T-helper 17 cell (primary cell): ENCODE measurements at places on chromosomes 5 and 9.

- no peak for DNase-seq
These were observed 29.8 kb downstream of the NCS1 start for GRCh38 chr9:130201974-130202373.

GRCh38 chr5:1726956-1727355, 72.7 kb downstream of the MRPL36 start:
- no peak for DNase-seq

DNA sequence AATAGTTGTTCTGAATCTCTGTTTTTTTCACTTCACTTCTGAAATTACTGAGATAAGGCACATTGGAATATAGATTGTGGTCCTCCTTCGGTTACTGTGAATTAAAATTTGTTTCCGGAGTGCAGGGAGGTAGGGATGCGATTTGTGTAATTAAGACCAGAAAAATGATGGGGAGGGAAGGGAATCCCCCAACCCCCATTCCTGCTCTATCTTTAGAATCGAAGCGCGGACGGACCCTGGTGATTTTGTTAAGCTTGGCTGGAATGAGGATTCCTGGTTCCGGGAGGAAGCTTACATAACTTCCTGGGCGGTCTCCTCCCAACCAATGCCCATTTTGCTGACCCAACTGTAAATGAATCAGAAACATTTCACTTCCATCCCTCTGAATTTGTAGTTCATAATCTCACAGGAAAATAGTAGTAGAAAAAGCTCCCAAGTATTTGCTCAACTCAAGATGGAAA, 220.1 kb upstream of the MSX2 start:
- DNase-seq, result no peak

- DNase-seq, result no peak
These were observed 1.0 kb downstream of the STARD4 start for GRCh38 chr5:111511174-111511830.

DNA sequence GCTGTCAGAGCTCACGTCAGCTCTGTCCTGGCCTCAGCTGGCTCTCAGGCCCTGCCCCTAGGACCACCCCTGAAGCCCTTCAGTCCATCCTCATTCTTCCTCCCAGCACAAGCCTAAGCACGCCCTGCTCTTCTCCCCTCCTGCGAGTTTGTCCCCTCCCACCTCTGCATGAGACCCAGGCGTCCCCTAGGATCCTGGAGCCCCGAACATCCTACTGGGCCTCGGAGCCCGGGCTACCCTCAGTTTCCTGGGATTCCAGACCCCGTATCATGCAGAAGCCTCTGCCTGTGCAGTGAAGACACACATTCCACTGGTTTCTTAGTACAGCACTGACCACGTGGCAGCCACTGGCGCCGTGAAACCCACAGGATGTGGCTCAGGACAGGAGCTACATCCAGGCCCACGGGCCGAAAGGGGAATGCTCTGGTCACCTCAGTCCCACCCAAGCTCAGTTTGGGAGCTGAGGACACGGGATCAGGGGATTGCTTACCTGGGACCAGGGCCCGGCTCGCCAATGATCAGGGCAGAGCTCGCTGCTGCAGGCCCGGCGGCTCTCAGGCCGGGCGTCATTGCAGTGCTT, 64.2 kb downstream of the ZNF354C start:
- DNase-seq, result no peak

- DNase-seq, result no peak
These were observed 36.9 kb upstream of the ANKRD55 start for GRCh38 chr5:56270058-56270457.

- DNase-seq, result no peak
These were observed 77.0 kb downstream of the OXCT1 start for GRCh38 chr5:41793141-41793770.

- DNase-seq, result no peak
These were observed 19.0 kb upstream of the ACTBL2 start for GRCh38 chr5:57501414-57502201.
